ENCODE measurements at places on chromosomes 2 and 18. TPM values are rescaled to one million over a fixed set of nuclear protein-coding genes. Genes with fewer than 3 reads are reported as not detected.

DNA sequence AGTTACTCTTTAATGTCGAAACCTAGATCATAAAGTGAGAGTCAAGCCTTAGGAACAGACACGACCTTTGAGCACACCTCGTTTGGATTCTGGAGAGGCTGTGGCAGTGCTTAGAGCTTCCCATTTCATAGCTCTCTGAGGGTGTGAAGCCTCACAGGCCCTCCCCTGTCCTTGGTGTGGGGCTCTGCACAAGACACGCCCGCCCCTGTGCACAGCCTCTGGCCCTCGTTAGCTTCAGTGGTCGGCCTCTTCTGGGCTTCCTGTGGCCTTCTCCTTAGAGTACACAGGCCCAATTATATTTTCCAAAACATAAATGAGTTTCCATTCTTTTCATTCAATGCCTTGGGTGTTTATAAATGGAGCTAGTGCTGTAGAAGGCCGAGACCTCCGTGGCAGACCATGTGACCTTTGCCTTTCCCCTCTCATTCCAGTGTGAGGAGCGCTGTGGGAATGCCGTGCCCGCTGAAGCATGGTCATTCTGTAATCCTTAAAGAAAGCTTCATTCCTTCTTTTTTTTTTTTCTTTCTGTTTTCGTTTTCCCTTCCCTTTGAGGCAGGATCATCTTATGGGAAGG is 208.6 kb downstream of the DCDC2C start:
- H3K4me3 ChIP-seq: no peak overlapping the region
- no peaks in the 10 kb centered on the region for H3K36me3 ChIP-seq
- DNase-seq: no peak
- H3K27ac ChIP-seq: no peak overlapping the region
- H3K27me3 ChIP-seq: peaks cover 36% of the 10 kb centered on the region
- no peaks in the 10 kb centered on the region for H3K4me1 ChIP-seq

GRCh38 chr2:104758199-104758620 is 95.7 kb upstream of the POU3F3 start:
- no peaks in the 10 kb centered on the region for H3K36me3 ChIP-seq

- no peaks in the 10 kb centered on the region for H3K36me3 ChIP-seq
- no peak overlapping the region for H3K4me3 ChIP-seq
- DNase-seq: no peak
- no peak overlapping the region for H3K27ac ChIP-seq
Measured at GRCh38 chr2:31205186-31205585, 12.1 kb downstream of the CAPN14 start.

- H3K4me3 ChIP-seq: peak overlapping the region; percentile 74
- no peak overlapping the region for H3K27ac ChIP-seq
- peaks cover 57% of the 10 kb centered on the region for H3K4me1 ChIP-seq
- peak; percentile 47 for DNase-seq
Measured at GRCh38 chr2:219252084-219252483, 959 bp upstream of the TUBA4B start.

DNA sequence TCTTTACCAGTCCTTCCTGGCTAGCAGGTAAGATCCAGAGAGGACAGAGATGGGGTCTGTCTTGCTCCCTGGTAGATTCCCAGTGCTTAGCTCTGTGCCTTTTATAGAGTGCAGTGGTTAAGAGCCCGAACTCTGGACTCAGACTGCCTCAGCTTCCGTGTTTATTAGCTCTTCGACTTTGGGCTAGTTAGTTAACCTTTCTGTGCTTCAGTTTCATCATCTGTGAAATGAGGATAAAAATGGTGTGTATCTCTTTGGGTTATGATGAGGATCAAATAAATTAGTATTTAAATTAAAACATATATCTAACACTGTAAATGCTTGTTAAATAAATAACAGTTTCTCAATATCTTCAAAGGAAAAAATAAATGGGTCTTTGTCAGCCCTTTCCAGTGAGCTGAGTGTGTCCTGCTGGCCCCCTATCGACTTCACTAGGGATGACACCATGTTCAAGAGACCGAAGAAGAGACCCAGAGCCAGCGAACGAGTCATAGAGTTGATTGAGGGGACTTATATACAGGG is 38.2 kb downstream of the CERS6 start:
- no peaks in the 10 kb centered on the region for H3K36me3 ChIP-seq
- peak; percentile 25 for DNase-seq
- H3K4me3 ChIP-seq: no peak overlapping the region
- H3K27me3 ChIP-seq: no peaks in the 10 kb centered on the region
- H3K27ac ChIP-seq: no peak overlapping the region
- H3K4me1 ChIP-seq: no peaks in the 10 kb centered on the region

DNA sequence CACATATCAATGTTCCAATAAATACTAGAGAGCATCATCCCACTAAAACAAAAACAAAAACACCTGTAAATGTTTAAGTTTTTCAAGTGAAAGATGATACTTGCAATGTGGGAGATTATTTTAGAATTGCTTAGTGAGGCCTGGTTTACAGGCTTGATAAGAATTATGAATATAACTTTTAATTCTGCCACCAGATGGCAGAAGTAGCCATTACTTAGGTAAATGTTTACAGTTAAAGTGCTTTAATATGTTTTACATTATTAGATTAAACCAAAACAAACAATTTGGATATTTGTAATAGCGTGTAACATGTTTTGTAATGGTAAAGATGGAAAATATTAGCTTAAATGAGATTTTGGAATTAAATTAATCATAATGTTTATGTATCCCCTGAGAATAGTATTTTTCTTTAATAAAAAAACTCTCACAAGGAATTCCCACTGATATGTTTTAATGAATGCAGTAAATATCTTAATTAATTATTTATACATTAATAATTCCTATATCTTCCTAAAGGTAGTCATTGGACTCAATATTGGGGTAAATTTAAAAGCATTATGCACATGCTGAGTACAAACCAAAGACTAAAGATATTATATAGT is 522.0 kb downstream of the SPAG16 start:
- H3K4me1 ChIP-seq: no peaks in the 10 kb centered on the region
- no peak overlapping the region for H3K4me3 ChIP-seq
- no peak overlapping the region for H3K27ac ChIP-seq

The EIF2AK3 gene
- total RNA-seq: 10.7 TPM

The IL1RL2 gene
- total RNA-seq: 0.11 TPM

The CFAP65 gene
- total RNA-seq: 0.18 TPM

The RTP5 gene
- not detected for total RNA-seq

The KIF1A gene
- 0.40 TPM for total RNA-seq
